ENCODE measurements at places on chromosomes 6 and 20. TPM values are rescaled to one million over a fixed set of nuclear protein-coding genes. Genes with fewer than 3 reads are reported as not detected.

CCN2 gene
- 73.5 TPM for total RNA-seq

VSTM2L gene
- total RNA-seq = 8.0 TPM

MOG gene
- not detected for total RNA-seq

PERP gene
- 22.4 TPM for total RNA-seq

- DNase-seq = no peak
These were observed 2.8 kb downstream of the PPP1R10 start for GRCh38 chr6:30614044-30614842.

GRCh38 chr6:3725145-3726047, 26.1 kb downstream of the PXDC1 start:
- no peak for DNase-seq

DNA sequence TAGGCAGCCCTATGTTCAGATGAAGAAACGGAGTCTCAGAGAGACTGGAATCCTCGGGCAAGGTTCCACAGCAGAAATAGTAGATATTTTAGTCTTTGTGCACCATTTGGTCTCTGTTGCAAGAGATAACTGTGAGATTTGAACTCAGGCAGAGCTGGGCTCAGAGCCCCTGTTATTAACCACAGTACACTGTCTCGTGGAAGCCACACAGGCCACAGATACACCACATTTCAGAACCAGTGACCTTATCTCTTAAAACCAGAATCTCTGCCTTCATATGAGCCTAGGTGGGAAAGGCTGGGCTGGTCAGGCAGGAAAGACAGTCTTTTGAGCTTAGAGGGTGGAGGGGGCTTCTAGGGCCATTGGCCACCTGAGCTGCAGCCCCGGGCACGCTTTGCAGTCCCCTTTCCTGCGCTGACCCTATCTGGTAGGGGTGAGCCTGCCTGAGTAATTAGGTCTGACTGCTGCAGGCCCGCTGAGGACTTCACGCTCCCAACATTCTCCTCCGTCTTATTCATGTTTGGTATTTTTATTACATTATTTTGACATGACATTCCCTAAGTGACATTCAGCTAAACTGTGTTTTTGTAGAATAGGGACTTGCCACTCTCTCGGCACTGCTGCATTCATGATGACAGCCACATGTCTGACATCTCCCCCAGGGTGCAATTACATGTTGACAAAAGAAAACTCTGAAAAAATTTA, 71.1 kb downstream of the KCNB1 start:
- DNase-seq = no peak

Measured in lung (tissue), 17 donors.